ENCODE measurements at places on chromosomes 12 and 14.

GRCh38 chr14:56278383-56278782 lies 160.2 kb downstream of the PELI2 start:
- no peak for DNase-seq

DNA sequence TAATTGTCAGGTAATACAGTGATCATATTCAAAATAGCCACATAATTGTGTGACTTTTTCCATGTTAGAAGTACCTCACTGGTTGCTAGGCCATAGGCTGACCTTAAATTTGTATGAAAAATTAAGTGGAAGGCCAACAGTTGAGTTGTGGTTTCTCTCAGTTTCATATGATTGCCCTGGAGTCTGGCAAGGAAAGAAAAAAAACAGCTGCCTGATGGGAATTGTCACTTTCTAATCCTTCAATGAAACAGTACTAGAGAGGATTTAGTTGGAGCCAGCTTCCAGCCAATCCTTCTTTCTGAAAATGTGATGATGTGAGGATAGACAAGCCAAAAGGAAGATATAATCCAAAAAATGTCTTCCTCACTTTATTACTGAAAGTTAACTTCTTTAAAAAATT lies 113.6 kb downstream of the ALX1 start:
- no peak for DNase-seq

GRCh38 chr14:64410084-64410774 lies 22.1 kb downstream of the MTHFD1 start:
- DNase-seq = no peak

GRCh38 chr12:52837413-52837741 lies 3.3 kb upstream of the KRT79 start:
- no peak for DNase-seq

- no peak for DNase-seq
These were observed 314.8 kb upstream of the FKBP4 start for GRCh38 chr12:2479851-2480535.

DNA sequence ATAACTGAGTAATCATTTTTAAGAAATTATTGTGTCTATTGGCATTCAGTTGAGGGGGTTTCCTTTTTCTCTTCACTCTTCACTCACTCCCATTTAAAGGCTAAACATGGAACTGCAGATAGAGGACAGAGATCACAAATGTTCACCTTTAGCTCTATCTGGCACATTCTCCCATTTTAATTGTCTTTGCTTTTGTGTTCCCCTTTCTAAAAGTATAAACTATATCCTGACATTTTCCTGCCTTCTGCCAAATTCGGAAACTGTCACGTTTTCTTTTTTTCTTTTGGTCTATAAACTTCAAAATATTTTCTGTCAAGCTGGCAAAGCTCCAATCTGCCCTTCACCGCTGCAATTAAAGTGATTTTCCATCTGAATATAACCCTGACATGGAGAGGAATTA lies 219.8 kb upstream of the CDKN3 start:
- no peak for DNase-seq

- DNase-seq = no peak
These were observed 54.1 kb downstream of the CEP83 start for GRCh38 chr12:94405413-94406116.

DNA sequence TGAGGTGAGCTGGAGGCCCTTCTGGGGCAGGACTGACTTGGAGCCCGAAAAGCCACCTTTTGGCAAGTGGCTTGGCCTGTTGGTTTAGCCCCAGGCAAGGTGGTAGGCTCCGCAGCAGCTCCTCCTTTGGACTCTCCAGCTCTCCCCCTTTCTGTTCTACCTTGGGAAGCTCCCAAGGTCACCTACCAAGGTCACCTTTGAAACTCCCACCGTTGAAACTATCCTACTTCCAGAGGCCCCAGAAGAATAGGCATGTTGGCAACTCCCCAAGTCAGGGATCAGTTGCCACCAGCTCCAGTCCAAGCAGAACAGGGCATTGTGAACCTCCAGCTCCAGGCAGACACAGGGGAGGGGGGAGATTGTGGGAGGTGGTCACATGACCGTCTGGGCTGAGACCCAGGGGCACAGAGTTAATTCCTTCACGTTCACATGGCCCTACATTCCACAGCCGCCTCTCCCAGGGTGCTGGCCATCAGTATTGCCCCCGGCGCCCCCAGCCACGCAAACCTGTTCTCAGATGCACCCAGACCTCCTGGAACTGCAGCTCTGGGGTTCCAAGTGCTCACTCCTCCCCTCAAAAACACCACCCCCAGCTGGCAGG lies 14.4 kb downstream of the IRF2BPL start:
- DNase-seq = no peak

DNA sequence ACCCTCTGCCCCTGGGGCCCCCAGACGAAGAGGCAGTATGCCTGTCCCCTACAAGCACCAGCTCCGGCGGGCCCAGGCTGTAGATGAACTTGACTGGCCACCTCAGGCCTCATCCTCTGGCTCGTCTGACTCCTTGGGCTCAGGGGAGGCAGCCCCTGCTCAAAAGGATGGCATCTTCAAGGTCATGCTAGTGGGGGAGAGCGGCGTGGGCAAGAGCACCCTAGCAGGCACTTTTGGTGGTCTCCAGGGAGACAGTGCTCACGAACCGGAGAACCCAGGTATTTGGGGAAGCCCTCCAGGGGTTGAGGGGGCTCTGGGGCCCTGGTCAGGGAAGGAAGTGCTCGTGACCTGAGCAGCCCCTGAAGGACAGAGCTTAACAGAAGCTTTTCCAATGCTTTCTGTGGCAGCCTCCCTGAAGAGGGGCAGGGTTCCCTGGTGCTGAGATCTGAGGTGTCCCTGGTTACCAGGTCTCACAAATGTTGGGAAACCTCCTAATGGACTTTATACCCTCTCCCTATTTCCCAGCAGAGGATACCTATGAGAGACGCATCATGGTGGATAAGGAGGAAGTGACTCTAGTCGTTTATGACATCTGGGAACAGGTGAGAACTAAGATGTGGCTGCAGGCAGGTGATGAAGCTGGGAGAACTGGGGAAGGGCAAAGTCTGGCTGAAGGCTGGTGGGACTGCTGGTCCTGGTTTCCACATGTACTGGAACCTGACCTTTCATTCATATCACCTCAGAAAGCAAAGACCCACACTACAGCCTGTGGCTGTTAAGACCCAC lies 1.9 kb downstream of the REM2 start:
- no peak for DNase-seq

- no peak for DNase-seq
These were observed 55.1 kb downstream of the TTC6 start for GRCh38 chr14:37650356-37651037.

- no peak for DNase-seq
These were observed 277.4 kb downstream of the CCER1 start for GRCh38 chr12:90677552-90677951.

- DNase-seq = no peak
These were observed 9.9 kb downstream of the GPRC5A start for GRCh38 chr12:12901158-12901791.

DNA sequence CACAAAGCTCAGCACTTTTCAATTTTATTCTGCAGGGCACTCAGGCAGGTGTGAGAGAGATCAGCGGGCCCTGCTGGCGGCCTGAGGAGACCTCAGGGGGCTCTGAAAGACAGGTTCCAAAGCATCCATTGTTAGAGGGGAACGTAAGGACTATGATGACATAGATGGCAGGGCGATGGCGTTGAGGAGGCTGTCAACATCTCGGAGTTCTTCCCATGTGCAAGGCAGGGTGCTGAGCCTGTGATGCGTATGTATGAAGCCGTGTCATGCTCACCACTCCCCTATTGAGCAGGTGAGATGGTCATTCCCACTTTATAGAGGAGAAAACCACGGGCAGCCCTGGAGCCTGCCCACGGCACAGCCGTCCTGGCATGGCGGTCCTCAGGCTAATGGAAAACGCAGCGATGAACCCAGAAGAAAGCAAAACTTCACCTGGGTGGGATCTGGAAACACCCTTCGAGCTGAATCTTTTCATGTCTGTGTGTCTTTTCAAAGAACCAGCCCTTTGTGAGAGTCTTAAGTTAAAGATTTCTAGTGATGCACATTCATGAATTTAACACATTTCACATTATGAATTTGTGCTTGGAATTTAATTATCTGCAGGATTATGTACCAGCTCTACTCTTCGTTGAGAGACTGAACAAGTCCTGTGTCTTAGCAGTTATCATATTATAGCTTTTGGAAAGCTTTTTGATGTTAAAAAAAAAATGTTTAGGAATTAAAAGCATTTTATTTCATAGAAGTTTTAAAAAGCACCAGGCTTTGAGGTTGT lies 64.7 kb downstream of the RIMBP2 start:
- no peak for DNase-seq
